ENCODE measurements at places on chromosomes 11 and 22. TPM values are rescaled to one million over a fixed set of nuclear protein-coding genes. Genes with fewer than 3 reads are reported as not detected.

DNA sequence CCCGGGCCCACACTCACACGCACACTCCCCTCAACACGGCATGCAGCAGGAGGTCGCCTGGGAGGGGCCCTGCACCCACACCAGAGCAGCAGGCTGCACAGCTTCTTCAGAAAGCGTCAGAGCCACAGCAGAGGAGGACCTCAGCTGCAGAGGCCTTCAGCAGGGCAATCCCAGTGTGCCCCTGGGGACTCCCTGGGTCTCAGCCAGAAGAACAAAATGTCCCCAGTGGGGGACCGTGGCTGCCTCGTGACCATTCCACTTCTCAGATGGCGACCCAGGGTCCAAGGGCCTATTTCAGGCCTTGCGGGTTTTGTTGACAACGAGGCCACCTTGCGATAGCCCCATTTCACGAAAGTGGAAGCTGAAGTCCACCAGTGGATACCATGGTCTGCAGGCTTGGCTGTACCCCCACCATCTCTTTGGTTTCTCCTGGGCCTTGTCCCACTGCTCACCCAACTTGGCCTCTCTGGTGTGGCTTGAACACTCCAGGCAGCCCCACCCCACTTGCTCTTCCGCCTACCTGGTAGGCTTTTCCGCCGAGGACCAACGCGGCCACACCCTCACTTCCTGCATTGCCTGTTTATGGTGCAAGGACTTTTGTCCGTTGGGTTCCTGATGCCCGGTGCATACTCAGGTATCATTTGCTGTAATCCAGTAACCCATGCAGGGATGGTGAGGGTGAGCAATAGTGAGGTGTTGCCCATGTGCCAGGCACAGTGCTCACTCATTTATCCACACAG lies 38.1 kb downstream of the MB start:
- no peak for DNase-seq

GRCh38 chr11:35017528-35018342 lies 101.3 kb downstream of the PDHX start:
- no peak for DNase-seq

DNA sequence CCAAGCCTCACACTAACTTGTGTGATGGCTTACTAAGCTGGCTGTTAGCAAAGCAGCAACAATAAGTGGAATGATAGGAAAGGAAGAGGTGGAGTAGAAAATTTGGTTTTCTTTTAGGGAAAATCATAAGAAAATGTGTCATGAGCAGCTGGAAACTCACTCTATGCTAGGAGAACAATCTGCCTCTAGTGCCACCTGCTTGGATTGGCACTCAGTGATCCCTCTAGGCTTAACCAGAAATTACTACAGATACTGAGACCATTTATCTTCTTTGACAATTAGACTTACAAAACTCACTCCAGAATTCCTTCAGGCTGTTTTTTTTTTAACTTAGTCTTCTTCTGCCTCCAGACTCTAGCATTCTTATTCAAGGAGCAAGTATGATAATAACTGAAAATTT lies 117.3 kb downstream of the CD44 start:
- DNase-seq, result no peak

GRCh38 chr22:27043262-27043661 lies 385.9 kb downstream of the MIAT start:
- DNase-seq, result no peak

DNA sequence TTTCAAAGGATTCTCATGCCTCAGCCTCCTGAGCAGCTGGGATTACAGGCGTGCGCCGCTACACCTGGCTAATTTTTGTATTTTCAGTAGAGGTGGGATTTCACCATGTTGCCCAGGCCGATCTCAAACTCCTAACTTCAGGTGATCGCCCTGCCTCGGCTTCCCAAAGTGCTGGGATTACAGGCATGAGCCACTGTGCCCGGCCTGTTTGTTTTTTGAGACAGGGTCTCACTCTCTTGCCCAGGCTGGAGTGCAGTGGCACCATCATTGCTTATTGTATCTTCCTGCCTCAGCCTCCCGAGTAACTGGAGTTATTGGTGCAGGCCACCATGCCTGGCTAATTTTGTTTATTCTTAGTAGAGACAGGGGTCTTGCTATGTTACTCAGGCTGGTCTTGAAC lies 8.1 kb downstream of the FADS2 start:
- DNase-seq, result no peak

DNA sequence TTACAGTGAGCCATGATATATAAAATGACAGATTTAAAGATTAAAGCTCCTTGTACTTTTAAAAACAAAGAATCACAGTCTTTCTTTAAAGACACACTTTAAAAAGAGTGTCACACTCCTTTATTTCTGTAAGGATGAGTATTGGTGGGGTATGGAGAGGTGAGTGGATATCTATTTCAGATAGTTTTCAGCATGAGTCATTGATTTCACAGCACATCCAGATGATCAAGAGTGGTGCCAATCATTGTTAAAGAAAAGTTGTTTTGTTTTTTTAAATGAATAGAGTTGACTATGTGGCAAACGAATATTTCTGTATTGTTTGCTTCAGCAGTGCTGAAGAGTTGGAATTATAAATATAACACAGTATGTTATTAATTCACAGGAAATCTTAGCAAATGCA lies 52.5 kb downstream of the FAR1 start:
- DNase-seq, result no peak

DNA sequence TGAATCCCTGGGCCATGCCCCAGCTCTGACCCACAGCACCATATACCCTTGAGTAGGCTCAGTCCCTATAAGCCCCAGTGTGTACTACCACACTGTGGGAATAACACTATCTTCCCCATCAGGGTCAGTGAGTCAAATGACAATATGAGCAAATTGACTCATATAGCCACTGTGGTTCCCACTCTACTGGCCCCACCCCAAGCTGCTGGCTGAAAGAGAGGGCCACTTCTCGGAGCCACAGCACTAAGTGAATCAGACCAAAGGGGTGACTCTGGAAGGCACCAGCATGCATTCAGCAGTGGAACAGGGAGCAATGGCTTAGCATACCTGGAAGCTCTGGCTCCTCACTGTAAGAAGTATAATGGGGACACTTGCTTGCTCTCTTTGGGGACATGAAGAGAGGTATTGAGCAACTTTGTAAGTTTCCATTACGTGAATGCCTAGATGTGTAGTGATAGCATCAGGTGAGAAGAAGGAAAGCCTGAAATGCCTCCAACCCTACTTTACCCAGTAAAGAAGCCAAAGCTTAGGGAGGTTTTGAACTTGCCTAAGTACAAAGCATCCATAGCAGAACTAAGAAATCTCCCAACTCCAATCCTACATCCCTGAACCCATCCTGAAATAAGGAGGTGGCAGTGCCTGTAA lies 13.5 kb downstream of the CD59 start:
- DNase-seq, result no peak

GRCh38 chr11:132022733-132023478 lies 652.5 kb downstream of the NTM start:
- no peak for DNase-seq

DNA sequence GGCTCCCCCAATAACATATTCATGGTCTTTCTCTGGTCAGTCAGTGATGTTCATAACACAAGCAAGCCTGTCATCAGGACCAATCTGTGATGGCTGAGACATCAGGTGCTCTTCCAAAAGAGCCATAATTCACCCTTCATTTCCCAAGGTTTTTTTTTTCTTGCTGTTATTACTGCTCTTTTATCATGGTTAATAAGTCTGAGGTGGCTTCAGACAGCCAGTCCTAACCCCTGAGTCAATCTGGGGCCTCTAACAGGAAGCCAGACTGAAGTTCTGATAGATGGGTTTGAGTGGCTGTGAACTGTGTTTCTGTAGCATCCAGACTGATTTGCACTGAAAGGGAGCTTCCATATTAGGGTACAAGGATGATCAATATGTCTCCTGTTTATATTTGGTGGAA lies 8.8 kb downstream of the EHF start:
- DNase-seq, result no peak

- DNase-seq, result no peak
Measured at GRCh38 chr11:34548278-34548677, 34.7 kb upstream of the ELF5 start.

ZFP91 gene
- total RNA-seq, result 51.2 TPM

OR2D2 gene
- 0.53 TPM for total RNA-seq

P2RX6 gene
- total RNA-seq, result 0.57 TPM

CRELD2 gene
- total RNA-seq, result 42.2 TPM

KCTD14 gene
- total RNA-seq, result 8.9 TPM

All from progenitor cell of endocrine pancreas (in vitro differentiated cells).